ENCODE measurements at places on chromosomes 11 and 22. TPM values are rescaled to one million over a fixed set of nuclear protein-coding genes. Genes with fewer than 3 reads are reported as not detected.

- no peak for DNase-seq
These were observed 35.7 kb downstream of the LRRC32 start for GRCh38 chr11:76634886-76635285.

DNA sequence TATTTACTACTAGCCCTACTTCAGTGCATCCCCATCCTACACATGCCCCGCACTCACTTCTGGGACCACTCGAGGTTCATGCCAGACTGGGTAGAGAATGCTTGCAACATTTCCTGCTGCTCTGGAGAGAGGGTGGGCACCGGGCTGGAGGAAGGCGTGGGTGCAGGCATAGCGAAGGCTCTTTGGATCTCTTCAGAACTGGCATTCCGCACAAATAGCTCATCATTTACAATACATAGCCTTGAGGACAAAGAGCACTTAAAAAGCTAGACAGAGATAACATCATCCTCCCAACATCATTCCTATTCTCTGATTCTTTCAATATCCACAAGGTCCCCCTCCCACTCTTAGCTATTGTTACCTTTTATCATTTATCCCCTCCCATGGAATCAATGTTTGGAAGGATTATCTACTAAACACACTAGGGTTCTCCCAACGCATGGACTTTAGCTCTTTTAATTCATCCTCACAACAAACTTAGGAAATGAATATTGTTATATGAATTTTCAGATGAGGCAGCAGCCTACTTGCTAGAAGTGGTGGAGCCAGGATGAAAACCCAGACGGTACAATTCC lies 2.5 kb upstream of the TMEM223 start:
- DNase-seq = no peak

DNA sequence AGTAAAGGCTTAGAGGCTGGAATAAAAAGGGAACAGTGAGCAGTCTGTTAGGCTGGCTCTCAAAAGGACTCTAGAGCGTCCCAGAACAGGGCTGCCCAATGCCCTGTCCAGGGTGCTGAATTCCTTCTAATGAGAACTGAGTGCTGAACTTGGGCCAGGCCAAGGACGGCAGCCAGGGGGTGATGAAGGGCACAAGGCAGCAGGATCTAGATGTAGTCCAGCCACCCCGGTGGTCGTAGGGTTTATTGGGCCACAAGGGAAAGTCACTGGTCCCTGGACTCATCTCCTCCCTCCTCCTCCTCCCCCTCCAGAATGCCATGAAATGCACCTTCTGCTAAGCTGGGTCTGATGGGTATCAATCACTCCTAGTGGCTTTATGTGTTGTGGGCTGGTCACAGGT lies 19.2 kb downstream of the NPTXR start:
- DNase-seq = no peak

- DNase-seq = no peak
These were observed 3.7 kb downstream of the SHANK2 start for GRCh38 chr11:71248656-71249055.

The DLG2 gene
- 7.5 TPM for total RNA-seq

- peak; percentile 30 for DNase-seq
These were observed 20.1 kb downstream of the ADA2 start for GRCh38 chr22:17199003-17199731.

DNA sequence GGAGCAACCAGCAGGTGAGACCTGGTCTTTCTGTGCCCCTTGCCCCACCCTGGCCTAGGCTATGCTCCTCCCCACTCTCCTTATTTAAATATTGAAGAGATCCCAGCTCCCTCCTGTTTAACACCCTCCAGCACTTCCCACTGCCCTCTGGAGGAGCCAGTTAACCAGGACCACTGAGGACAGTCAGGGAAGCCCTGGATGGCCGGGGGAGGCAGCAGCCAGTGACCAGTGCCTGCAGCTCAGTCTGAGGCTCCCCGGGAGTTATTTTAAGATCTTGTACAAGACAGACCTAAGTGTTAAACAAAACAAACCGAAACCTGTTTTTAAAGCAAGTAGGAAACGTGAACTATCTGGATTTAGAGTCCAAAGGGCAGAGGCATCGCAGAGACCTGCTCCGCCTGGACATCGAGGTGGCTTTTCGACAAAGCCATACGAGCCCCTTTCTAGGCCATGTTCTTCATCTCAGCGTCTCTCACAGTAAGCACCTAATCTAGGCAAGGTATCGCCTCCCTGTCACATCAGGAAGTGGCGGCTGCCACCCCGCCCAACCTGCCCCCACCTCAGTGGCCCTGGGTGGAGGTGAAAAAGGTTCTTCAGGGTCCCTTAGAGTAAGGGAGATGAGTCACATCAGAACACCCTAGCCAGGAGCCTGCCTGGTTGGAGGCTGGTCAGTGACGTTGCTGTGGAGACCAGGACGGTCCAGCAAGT lies 35.2 kb downstream of the TRMU start:
- DNase-seq = no peak

- no peak for DNase-seq
These were observed 110.5 kb upstream of the THY1 start for GRCh38 chr11:119533462-119533861.

All from tibial nerve (tissue), 4 donors.